ENCODE measurements at places on chromosomes 4 and X.

GRCh38 chrX:46912098-46912602 lies at the start of gene JADE3:
Gene JADE3, plus strand, starts transcription at chrX:46912421. Its CDS starts 72,474 bp downstream, at chrX:46984895.
- DNase-seq: no peak

DNA sequence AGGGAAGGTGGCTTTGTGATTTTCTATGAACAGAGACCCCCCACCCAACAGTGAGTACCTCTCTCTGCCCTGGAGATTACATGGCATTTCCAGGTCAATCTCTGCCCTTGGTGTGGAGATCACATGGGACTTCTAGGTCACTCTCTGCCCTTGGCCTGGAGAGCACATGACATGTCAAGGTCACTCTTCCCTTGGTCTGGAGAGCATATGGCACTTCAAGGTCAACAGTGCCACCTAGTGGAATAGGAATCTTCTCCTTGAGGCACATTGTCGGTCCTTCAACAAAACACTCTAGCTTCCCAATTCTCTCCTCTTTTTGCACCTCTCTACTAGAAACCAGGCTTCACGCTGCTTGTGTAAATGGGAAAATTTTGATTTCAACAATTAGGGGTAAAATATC lies 66.2 kb upstream of the TACR3 start:
- DNase-seq: no peak

GRCh38 chr4:149211876-149212275 lies 603.8 kb downstream of the IQCM start:
- DNase-seq: no peak

GRCh38 chrX:50705042-50705441 lies 109.0 kb downstream of the SHROOM4 start:
- no peak for DNase-seq

DNA sequence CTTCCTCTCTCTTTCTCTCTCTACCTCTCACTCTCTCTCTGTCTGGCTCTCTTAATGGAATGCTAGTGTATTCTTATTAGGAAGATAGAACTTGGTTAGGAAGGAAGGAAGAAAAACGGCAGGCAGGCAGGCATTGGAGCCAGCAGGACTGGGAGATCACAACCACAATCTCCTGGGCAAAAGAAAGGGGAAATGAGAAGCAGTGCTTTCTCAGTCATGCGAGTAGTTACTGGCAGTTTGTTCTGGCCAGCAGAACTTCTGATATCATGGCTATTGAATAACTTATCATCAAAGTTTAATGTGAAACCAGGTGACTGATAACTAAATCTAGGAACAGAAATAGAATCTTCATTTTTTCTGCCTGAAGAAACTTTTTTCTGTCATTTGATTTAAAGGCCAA lies 60.9 kb upstream of the PAGE1 start:
- no peak for DNase-seq

GRCh38 chr4:14985161-14985560 lies 17.1 kb upstream of the CPEB2 start:
- no peak for DNase-seq

GRCh38 chr4:69718396-69719271 lies 41.8 kb downstream of the SULT1B1 start:
- DNase-seq: no peak

DNA sequence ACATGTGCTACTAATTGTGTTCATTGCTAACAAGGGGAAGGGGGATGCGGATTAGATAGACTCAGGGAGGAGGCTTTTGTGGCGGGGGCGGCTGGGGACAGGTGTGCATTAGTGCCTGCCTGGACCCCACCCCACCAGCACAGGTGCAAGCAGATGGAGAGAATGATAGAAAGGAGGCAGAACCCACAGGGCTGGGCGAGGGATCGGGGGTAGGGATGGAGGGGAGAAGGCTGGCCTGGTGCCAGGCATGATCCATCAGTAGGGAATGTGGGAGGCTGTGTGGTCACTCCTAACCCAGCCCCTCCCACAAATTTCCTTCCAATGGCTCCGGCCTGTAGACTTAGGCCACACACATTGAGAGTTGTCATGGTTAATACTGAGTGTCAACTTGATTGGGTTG lies 30.5 kb upstream of the CRMP1 start:
- DNase-seq: no peak

- no peak for DNase-seq
Observed at GRCh38 chrX:44906542-44906941, 33.6 kb downstream of the KDM6A start.

- DNase-seq: no peak
Observed at GRCh38 chrX:72137846-72138495, 6.3 kb upstream of the RTL5 start.

- DNase-seq: peak; percentile 57
Observed at GRCh38 chrX:70433848-70434351, 10.7 kb upstream of the DLG3 start.

- DNase-seq: no peak
Observed at GRCh38 chrX:44245733-44246132, 97.7 kb downstream of the EFHC2 start.

GRCh38 chr4:76737180-76737579 lies 160.8 kb downstream of the SOWAHB start:
- no peak for DNase-seq

GRCh38 chrX:124238268-124238667 lies 94.2 kb upstream of the TEX13D start:
- DNase-seq: no peak

- DNase-seq: no peak
Observed at GRCh38 chrX:39895218-39896110, 202.3 kb downstream of the BCOR start.

DNA sequence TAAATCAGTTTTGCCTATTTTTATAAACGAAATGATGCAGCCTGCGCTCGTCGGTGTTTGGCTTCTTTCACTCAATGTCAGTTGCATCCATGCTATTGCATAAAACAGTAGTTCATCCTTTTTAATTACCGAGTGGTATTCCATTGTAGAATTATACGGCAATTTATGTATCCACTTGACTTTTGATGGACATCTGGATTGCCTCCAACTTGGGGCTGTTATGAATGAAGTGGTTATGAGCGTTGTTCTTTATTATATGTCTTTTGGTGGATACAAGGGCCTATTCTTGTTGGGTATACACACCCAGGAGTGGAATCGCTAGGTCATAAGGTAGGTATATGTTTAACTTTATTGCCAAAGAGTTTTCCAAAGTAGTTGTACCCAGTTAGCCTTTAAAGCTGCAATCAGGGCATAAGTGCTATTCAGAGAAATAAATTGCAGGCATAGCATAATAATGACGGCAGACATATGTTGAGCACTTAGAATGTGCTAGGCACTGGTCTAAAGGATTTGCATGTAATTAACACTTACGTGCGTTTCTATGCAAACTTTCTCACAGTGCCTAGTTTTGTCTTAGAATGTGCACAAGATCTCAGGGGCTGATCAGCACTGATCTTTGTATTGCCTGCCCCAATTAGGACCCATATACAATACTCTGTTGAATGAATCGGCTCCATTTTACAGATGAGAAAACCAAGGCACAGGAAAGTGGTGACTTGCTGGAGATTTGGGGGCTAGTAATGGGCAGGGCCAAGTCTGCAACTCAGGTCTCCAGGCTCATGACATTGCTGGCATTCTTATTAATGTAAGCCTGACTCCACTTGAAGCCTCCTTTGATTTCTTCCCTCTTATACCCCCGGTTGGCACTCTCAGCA lies 407.0 kb downstream of the BCOR start:
- DNase-seq: no peak

- no peak for DNase-seq
Observed at GRCh38 chr4:601612-602558, 23.5 kb upstream of the PDE6B start.

- no peak for DNase-seq
Observed at GRCh38 chr4:162506253-162506652, 342.5 kb upstream of the FSTL5 start.

GRCh38 chr4:114358901-114359300 lies 239.7 kb upstream of the UGT8 start:
- no peak for DNase-seq

DNA sequence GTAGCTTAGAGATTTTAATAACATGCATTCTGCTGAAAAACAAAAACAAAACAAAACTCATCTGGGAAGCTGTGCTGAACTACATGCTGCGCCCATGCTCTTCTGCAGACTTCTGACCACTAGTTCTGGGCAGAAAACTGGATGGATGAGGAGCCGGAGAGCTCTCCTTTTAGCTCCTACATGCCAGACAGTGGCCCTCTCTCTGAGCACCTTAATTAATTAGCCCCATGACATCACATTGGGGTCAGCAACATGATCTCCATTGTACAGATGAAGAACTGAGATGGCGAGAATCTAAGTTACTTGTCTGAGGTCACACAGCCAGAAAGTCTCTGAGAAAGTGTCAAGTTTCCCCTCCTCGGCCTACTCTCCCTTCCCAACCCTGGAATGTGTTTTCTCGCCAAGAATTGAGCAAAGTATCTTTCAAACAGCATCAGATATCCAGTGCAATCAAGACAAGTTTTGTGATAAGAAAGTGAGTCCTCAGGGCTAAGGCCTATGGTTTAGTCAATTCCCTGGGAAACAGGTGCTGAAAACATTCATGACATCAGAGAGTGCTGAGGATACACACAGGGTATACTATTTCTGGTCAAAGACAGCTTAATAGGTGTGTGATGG lies 21.6 kb downstream of the SCD5 start:
- no peak for DNase-seq

DNA sequence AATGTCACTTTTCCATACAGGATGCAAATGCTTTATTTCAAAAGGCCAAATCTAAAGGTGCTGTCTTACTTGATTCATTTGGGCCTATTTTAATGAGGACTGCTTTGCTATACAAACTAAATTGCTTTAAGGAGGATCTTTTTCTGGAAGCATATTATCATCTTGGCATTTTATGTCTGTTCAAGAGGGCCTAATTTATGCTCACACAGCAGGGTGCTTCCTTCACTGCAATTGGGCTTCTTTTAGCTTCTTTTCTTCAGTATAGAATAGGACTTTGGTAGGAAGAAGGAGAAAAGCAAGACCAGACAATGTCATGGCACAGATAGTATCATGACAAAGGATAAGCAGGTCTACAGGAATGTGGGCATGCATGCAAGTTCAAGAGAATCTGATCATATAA lies 222.4 kb upstream of the ANKRD50 start:
- no peak for DNase-seq

- no peak for DNase-seq
Observed at GRCh38 chr4:932713-933070, 432 bp downstream of the TMEM175 start.

DNA sequence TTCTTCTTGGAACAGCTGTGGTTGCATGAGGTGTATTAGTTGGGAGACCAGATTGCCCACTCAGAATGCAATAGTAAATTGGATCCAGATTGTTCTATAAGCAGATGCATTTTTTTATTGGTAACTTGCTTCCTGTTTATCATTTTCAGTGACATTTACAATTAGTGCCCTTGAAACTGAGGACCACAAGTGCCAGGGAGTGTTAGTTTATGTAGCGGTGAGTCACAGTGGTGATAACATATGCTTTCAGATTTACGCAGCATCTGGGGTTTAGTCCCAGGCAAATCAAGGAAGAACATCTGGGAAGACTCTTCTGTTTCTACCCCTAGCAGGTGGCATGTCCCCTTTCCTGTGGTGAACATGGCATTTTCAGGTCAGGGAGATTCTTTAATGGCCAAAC lies 24.1 kb downstream of the FRMPD4 start:
- no peak for DNase-seq

DNA sequence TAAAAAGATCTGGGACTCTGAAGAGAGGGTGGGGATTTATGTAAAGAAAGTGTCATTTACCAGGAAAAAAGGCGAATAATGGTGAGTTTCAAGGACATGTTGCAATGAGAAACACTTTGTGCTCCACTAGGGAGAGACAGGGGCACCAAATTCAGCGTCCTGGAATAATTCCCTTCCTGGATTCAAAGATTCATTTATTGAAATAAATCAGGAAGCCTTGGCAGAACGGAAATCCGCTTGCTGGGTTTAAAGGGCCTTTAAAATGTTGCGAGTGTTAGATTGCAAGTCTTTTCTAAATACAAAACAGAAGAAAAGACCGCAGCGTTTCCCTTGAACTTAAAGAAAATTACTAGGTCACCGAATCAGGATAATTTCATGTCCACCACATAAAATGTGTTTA lies 3.8 kb upstream of the ZIC3 start:
- no peak for DNase-seq

GRCh38 chr4:75321484-75321883 lies 192.7 kb downstream of the RCHY1 start:
- no peak for DNase-seq

GRCh38 chr4:32624943-32625603 lies 1904.9 kb downstream of the PCDH7 start:
- no peak for DNase-seq

GRCh38 chr4:121150003-121150402 lies 14.1 kb downstream of the TNIP3 start:
- no peak for DNase-seq

GRCh38 chr4:112819729-112820128 lies 182.8 kb downstream of the LARP7 start:
- no peak for DNase-seq

- DNase-seq: no peak
Observed at GRCh38 chr4:76947369-76947768, 2.2 kb upstream of the SEPTIN11 start.

DNA sequence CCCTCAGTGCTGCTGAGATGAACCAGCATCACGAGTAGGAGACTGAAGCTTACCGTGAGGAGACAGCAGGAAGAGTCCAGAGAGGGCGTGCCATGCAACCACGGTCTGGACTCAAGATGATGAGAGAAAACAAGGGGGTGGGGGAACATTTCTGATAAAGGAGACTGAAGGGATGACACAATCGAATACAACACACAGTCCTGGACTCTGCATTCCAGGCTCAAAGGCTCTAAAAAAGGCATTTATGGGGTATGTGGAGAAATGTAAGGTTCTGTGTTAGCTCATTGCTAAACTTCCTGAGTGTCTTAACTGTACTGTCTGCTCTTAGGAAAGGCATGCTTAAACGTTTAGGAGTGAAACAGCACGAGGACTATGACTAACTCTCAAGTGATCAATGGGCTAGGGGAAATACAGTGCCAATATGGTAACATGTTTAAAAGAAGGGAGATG lies 20.6 kb upstream of the IRAK1 start:
- DNase-seq: no peak

GRCh38 chr4:42513748-42514492 lies 116.6 kb downstream of the SHISA3 start:
- DNase-seq: no peak

DNA sequence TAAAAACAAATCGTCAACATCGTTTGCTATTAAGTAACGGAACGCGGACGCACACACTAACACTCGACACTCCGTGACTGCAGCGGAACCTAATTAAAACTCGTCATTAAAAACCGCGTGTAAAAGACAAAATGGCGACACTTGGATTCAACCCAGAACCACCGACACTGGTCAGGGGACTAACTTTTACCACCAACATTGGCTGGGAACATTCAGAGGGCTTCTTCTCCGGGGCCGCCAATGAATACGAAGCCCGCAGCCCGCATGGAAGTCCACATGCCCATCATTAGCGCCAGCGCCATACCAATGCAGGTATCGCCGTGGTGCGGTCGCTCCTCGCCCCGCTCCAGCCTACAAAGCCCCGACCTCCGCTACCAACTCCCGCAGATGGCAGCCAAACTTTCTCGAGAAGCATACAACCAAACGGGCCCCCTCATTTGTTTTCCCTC lies 498 bp downstream of the RBMX start:
- DNase-seq: peak; percentile 16

- DNase-seq: peak; percentile 9
Observed at GRCh38 chr4:110088670-110089069, 109.7 kb downstream of the ELOVL6 start.

All from stimulated activated CD4-positive, alpha-beta T cell treated with anti-CD3 and anti-CD28 coated beads, Interleukin-2, amount 100 ng/mL, for 48 hours (primary cell).